ENCODE measurements at places on chromosomes 6 and 20.

DNA sequence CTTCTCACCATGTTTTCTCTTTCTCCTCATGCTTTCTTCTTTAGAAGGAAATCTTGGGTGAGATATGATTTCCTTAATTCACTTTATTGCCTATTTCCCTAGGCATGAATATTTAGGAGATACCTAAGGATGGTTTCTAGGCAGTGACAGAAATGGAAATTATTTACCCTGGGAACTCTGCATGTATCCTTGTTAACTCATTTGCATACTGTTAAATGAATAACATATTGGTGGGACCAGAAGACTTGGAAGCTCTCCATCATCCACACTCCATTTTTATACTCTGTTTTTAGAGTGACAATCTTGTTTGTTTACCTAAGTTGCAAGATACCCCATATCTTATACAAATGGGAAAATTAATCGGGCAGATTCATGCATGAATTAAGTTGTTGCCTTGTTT, 285.7 kb downstream of the RNF144B start:
- no peak for DNase-seq

- no peak for DNase-seq
These were observed 203.5 kb downstream of the HACE1 start for GRCh38 chr6:104656235-104656634.

DNA sequence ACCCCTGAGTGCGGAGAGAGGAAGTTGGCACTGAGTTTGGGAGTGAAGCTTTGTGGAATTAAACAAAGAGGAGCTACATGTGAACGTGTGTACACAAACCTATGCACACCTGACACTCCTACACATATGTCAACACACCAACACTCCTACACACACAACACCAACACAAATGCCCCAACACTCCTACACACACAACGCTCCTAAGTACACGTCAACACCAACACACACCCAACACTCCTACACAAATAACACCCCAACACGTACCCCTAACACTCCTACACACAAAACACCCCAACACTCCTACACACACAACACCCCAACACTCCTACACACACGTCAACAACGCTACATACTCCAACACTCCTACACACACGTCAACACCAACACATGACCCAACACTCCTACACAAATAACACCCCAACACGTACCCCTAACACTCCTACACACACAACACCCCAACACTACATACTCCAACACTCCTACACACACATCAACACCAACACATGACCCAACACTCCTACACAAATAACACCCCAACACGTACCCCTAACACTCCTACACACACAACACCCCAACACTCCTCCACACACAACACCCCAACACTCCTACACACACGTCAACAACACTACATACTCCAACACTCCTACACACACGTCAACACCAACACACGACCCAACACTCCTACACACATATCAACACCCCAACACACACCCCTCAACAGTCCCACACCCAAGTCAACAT, 40.1 kb upstream of the ZBP1 start:
- DNase-seq: peak; percentile 4

DNA sequence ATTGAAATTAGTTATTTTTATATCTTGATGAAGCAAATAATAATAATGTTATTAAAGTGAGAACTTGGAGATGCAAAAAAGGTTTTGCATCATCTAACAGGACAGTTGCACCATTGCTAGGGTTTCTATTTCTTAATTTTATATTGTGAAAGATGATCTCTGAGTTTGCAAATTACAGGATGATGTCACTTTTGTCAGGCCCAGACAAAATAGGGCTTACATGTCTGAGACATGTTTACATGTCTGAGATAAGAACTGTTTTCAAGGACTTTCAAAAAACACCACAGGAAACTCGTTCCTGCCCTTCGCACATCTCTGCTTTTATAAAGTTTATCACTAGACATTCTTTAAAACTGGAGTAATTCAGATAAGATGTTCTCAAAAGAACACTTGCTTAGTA, 1075.8 kb upstream of the MANEA start:
- DNase-seq: no peak

DNA sequence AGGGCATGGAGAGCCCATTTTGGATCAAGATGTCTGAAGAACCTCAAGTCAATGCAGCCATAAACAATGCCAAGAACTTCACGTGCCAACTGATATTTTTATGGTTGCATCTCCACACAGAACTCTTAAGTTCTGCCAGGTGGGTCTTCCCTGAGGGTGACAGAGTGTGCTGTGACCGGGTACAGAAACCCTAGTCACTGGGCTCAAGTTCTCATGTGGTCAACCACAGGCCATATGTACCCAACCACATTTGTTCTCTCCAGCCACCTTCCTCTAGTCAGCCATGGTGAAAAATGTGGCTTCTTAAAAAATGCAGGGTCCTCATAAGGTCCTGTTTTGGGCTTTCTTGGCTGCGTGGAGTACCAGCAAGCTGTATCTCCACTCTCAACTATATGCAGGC, 48.9 kb downstream of the CLIC5 start:
- DNase-seq: no peak

- no peak for DNase-seq
These were observed 165.4 kb upstream of the CHD6 start for GRCh38 chr20:41783423-41784208.

GRCh38 chr6:133682506-133683307, 206.2 kb upstream of the TCF21 start:
- no peak for DNase-seq

- DNase-seq: no peak
These were observed 45.9 kb downstream of the INSM1 start for GRCh38 chr20:20413810-20414281.

DNA sequence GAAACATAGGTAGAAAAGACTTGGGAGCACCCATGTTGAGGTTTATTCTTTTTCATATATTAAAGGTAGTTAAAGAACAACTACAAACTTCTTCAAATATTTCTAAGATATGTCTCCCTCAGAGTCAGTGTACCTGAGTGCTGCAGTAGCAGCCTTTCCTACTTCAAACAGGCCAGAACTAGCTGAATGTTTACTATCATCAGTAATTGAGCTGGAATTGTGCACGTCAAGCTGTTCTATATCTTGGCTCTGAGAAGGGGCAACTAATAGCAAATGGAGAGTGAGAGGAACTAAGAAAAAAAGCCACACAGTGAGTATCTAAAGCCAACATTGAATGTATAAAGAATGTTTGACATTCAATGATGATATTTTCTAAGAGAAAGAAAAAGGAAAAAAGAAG, 21.7 kb downstream of the MTCL3 start:
- DNase-seq: no peak

DNA sequence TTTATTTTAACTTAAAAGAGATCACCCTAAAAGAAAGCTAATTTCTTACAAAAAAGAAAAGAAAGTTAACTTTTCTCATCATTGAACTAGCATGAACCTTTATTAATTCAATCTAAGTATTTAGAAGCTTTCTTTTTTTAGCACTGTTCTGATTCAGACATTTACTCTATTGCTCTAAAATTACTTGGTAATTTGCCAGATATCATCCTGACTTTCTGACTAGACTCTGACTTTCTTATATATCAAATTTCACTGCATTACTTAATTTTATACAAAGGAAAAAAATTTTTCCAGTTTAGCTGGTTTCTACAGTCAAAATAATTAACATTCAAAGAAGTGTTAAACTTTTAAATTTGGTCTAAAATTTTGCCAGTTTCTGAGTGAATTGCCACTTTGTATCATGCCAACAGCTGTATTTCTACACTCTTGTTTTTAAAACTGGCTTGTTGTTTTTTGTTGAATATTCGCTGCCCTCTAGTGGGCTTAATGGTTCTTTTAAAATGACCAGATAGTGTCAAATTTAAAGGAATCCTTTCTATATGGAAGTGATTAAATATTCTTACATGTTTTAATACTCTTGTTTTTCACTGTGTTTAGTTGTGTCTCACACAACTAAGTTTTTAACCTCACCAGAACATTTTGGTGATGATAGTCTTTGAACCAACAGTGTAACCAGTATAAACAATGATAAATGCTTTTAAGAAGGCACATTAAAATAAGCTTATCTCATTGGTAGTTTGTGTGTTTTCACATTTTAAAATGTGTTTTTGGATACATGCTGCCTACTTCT, 102.0 kb downstream of the POPDC3 start:
- no peak for DNase-seq

GRCh38 chr6:35048631-35049083, 92.5 kb downstream of the TCP11 start:
- DNase-seq: peak; percentile 88

GRCh38 chr20:63822276-63822696, 8.8 kb downstream of the ZBTB46 start:
- no peak for DNase-seq

DNA sequence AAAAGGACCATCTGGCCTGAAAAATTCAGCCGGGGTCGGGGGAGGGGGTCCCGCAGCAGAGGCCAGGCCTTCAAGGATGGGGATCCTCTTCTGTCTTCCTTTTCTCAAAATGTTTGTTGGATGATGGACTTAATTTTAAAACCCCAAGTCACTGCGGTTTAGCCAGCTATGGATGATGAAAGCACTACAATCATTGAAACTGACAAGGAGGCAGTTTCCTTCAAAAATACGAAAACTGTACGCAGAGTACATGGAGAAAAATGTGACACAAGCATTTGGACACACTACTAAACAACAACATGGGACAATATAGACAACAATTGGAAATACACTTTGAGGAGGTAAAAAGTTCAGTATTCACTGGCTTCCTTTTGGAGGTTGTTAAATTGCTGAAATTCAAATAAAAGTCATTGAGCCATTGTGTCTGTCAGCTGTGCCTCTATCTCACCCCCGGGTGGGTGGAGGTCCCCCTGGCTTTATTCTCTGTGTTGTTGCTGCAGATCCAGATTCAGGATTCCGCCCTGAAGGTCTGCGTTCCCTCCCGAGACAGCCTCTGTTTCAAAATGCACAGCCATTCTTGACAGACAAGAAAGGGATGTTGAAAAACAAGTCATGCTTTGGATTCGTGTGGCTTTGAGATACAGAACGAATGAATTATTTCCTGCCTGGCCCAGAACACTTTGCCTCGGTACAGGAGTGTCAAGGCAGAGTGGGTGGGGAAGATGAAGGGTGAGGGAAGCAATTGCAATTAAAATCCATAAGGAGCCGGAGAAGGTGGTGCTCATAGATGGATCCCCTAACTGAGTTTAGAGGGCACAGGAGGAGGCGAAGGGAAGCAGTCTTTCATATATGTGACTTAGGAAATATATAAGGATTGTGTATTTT, 118.2 kb downstream of the TTLL2 start:
- no peak for DNase-seq

DNA sequence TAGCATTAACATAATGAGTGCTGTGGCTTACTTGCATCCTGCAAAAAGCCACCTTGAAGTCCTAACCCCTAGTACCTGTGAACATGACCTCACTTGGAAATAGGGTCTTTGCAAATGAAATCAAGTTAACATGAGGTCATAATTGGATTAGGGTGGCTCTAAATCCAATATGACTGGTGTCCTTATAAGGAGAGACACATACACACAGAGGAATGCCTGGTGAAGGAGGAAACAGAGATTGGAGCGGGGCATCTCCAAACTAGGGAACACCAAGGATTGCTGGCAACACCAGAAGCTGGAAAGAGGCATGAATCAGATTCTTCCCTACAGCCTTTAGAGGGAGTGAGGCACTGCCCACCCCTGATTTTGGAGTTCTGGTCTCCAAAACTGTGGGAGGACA, 17.6 kb upstream of the RPS6KA2 start:
- DNase-seq: no peak

DNA sequence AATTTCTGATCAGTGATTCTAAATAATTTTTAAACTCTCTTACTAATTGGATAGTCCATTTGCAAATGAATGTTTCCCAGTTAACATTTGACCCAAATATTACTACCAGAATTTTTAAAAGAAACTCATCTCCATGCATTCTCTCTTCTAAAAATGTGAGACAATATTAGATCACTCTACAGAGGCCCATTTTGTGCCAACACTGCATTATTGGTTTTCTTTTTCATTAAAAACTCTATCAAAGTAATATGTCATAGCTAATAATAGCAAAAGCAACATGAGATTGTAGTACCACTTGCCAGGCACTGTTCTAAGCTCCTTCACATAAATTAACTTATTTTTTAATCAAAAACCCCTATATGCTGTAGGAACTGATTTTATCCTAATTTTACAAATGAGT, 345.6 kb upstream of the PLCB4 start:
- no peak for DNase-seq

DNA sequence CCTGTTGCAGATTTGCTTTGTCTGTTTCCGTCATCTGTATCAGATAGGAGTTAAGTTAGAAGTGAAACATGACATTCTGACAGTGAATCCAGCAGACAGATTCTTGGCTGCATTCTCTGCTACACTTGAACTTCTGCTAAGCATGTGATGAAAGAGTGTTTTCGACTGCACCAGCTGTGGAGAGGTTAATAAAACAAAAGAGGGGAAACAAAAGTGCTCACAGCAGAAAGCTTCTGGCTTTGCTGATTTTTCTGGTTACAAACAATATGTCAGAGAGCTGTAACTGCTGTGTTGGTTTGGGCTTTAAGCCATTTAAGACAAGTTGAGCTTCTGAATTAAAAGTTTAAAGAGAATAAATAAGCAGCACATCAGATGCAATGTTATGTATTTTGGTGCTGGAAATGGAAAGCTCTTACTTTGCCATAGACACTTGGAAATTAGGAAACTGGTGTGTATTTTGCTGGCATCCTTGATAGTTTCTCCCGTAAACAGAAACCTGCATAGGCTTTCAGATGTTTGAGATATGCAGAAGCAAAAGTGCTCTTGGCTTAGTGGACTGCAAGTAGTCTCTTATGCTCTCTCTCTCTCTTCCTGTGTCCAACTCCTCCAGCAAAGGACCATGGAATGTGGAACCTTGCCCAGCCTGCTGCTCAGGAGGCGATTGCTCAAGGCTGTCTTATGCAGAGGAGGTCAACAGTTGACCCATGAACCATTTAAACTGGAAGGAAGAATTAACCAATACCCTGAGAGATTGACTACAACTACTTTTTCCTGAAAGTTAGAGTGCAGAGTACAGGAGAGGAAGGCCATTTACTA, 104.9 kb downstream of the RPS12 start:
- DNase-seq: no peak

DNA sequence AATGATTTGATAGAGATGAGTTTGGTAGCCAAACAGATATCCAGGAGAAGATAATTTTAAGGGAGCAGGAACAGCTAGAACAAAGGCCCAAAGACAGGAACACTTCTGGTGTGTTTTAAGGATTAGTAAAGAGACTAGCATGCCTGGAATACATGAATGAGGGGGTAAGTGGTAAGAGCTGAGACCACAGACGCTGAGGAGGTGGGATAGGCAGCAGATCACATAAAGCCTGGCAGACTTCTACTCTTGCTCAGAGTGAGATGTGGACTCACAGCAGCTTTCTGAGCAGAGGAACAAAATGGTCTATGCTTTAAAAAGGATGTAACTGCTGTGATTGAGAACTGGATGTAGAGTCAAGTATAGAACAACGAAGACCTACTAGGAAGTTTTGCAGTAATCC, 100.1 kb downstream of the EPHA7 start:
- no peak for DNase-seq

DNA sequence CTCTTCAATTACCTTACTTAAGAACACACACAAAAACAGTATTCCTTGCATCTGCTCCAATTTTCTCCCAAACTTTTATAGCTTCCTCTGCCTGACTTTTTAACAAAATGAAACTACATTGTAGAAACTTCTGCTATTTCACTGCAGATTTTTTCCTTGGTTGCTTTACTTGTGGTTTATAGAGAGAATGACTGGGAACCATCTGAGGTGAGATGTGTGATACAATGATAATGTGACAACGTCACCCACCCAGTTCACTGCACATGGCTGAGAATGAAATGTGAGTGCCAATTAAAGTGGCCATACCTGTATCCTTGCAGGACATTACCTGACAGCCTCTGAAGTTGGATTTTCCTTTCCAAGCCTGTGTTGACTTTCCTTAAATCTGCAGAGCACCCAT, 258.4 kb downstream of the CD83 start:
- DNase-seq: no peak
